Suprapubic skin (tissue), 4 donors: ENCODE measurements at places on chromosomes 12 and 14. TPM values are rescaled to one million over a fixed set of nuclear protein-coding genes. Genes with fewer than 3 reads are reported as not detected.

Gene TRHDE
- 1.2 TPM for total RNA-seq

Gene TEX52
- not detected for total RNA-seq

Gene TAS2R46
- 8.9 TPM for total RNA-seq

Gene ALX1
- total RNA-seq: not detected

Gene VASH1
- 4.5 TPM for total RNA-seq

Gene RFX4
- total RNA-seq: not detected

Gene GALNT4
- 3.9 TPM for total RNA-seq

Gene OTUB2
- total RNA-seq: 18.6 TPM

Gene HNF1A
- not detected for total RNA-seq

Gene ACVRL1
- total RNA-seq: 43.4 TPM

Gene EPS8
- 31.6 TPM for total RNA-seq

Gene GPR162
- total RNA-seq: 2.1 TPM

Gene IAPP
- not detected for total RNA-seq

Gene TRIM9
- 1.5 TPM for total RNA-seq

Gene RNASE7
- 46.9 TPM for total RNA-seq

Gene KRT86
- 1.0 TPM for total RNA-seq

Gene SOAT2
- total RNA-seq: not detected

Gene PTCSC3
- total RNA-seq: not detected
